Kasumi-1 (cell line): ENCODE measurements at places on chromosomes 12 and 14.

DNA sequence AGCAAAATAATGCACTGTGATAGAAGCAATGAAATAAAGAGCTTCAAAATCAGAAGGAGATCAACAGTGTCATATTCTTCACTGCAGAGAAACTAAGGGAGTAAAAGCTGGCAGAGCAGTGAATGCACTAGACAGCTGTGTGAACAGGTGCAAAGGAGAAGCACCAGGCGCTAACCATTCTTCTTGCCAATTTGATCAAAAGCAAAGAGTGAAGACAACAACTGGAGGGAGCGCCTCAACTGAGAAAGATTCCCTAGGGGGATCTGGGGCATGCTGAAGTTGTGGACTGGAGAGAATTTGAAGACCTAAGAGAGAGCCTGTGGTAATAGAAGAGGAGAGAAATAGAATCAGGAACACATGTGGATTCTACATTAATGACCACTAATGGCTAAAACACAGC is 50.4 kb upstream of the OVCH1 start:
- no peak for DNase-seq

- no peak for DNase-seq
Observed at GRCh38 chr14:36675581-36675980, 13.9 kb downstream of the PAX9 start.

DNA sequence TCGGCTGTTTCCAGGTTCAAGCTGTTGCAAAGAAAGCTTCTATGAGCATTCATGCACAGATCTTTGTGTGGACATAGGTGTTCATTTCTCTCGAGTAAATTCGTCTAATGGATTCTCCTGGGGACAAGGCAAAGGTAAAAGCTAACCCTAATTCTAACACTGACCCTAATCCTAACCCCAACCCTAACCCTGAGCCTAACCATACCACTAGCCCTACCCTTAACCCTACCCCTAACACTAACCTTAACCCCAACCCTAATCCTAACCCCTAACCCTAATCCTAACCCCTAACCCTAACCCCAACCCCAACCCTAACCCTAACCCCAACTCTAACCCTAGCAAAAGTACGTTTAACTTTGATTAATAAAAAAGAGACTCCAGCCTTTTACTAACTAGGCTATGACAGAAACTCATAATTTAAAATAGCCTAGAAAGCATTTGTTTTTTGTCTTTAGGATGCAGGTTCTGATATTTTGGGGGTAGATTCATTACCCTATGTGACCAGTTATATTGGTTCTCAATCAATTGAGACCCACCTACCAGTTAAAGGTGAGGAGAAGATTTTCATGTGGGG is 27.6 kb upstream of the RFLNA start:
- DNase-seq: no peak

DNA sequence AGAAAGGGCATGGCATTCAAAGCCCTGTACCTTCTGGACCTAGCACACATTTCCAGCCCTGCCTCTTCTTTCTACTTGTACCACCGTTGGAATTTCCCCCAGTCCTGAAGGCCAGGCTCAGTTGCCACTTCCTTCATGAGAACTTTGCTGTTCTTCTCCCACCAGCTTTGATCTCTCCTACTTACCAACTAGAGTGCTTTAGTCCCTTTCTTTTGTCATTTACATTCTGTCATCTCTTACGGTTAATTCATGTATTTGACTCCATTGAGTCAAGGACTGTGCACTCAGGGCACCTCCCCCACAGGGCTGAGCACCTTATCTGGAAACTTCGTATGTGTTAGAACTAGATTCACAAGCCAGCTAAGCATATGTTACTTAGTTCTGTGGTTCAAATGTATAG is 26.3 kb downstream of the BICDL1 start:
- no peak for DNase-seq

GRCh38 chr14:35281341-35281740 is 10.8 kb upstream of the PSMA6 start:
- no peak for DNase-seq

- DNase-seq: no peak
Observed at GRCh38 chr12:13209436-13210235, 13.1 kb downstream of the EMP1 start.

GRCh38 chr14:91409928-91410718 is 7.5 kb downstream of the CCDC88C start:
- DNase-seq: no peak

- DNase-seq: no peak
Observed at GRCh38 chr14:105499256-105500035, 8.4 kb downstream of the TEDC1 start.

DNA sequence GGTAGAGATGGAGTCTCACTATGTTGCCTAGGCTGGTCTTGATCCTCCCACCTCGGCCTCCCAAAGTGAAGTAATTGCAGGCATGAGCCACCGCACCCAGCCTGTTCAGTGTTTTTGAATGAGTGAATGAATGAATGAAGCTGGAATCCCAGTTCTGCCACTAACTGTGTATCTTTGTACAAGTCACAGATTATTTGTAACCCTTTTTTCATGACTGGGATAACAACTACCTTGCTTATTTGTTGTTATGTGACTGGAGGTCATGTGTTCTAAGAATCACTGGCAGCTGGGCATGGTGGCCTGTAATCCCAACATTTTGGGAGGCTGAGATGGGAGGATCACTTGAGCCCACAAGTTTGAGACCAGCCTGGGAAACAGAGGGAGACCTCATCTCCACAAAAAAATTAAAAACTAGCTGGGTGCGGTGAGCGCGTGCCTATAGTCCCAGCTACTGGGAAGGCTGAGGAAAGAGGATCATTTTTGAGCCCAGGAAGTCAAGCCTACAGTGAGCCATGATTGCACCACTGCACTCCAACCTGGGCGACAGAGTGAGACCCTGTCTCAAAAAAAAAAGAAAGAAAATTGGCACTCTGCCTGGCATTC is 13.3 kb upstream of the NUMB start:
- DNase-seq: no peak
